Activated CD4-positive, alpha-beta memory T cell treated with anti-CD3 and anti-CD28 coated beads for 36 hours (primary cell): ENCODE measurements at places on chromosomes 6 and 20.

DNA sequence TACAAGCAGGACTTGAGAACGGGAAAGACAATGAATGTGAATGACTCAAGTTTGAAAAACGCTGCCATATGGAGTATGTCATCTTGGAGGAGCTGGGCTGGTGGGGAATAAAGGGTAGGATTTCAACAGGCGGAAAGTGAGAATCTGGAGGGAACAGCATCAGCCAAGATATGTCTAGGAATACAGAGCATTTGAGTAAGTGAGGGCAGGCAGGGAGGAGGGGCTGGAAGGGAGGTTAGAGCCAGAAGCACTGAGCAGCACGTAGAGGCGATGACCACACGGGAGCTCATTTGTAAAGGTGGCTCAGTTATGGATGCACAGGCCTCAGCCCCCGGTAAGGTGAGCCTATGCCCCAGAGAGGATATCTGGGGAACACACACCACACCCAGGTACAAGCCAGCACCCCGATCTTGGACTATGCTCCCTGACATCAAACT, 115.1 kb downstream of the ZMYND8 start:
- DNase-seq: no peak

DNA sequence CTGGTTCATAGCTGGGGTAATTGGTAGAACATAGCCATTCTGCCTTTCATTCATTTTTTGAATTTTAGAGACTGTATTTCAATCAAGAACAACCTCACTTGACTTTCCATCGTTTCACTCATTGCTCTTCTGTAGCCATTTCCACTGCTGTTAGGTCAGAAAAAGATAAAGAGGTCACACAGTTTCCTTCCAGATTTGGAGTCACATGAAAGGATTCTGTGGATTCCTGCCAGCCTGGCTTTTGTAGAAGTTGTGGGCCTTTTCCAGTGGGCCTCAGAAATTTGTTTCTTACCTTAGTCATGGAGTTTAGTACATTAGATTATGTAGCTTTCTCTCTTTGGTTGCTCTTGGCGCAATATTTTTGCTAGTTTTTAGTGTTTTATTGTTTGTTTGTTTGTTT, 157.8 kb downstream of the SASH1 start:
- DNase-seq: no peak

- DNase-seq: no peak
Measured at GRCh38 chr20:55386686-55387085, 618.6 kb downstream of the CBLN4 start.

DNA sequence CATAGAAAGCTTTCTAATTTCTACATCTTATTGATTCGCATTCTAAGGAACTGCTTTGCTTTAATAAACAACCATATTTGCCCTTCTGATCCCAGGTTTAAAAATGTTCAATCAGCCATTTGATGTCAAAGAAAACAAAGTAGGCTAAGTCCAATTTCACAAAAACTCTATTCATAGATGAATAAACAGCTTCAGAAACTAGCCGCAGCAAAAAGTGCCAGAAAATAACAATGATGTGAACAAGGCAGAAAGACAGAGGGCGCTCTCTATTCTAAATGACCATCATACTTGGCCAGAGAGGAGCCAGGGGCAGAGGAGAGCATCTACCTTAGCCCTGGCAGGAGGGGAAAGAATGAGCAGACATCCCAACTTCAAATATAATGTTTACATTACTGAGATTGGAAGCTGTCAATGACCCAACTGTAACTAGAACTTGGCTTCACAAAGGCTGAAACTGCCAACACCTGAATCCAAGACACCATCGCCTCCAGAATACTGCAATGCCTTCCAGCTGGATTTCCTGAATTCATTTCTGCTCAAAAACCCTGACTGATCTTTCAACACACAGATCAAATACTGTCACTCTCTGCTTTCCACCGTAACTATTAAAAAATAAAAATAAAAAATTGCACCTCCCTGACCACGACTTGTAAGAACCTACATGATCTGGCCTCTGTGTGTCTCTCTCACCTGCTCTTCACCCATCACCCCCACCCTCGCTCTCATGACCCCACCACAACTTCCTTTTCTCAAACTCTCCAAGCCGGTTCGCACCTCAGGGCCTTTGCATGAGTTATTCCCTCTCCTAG, 9.5 kb downstream of the CNKSR3 start:
- no peak for DNase-seq

- DNase-seq: no peak
Measured at GRCh38 chr6:161271343-161272030, 2.4 kb downstream of the AGPAT4 start.

DNA sequence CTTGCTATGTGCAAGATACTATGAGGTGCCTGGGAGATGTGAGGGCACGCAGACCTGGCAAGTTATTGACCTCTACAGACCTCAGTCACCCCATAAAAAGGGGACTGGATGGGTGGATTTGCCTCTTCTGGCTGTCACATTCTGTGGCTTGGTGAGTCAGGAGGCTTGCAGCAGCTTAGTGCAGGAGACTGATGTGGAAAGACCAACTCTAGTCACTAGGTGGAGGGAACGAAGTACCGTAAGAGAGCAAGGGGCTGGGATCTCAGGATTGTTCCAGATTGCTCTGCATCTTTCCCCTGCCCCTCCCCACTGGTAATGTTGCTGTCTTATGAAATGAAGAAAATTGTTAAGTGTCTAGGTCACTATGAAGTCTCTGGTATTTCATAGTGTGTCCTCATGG, 3.3 kb downstream of the MAPRE1 start:
- DNase-seq: peak; percentile 48

GRCh38 chr6:142013875-142014495, 118.7 kb upstream of the GJE1 start:
- DNase-seq: no peak

DNA sequence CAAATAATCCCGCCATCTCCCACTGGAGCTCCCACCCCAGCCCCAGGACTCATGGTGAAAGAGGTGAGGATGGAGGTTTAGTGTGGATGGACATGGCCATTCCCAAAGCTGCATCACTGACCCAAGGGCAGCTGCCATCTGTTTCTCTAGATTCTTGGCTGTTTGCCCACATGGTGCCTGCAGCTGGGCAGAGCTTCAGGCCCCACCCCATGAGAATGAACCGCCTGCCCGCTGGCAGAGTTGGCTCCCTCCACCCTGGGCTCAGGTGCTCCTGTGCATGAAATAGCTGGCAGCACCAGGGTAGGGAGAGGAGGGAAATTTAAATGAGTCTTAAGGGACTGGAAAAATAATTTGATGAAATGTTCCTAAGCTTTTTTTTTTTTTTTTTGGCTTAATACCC, 17.4 kb downstream of the SCML4 start:
- DNase-seq: no peak

- no peak for DNase-seq
Measured at GRCh38 chr6:49384904-49385303, 78.1 kb downstream of the MMUT start.

GRCh38 chr20:2364044-2364443, 16.7 kb upstream of the TGM6 start:
- no peak for DNase-seq

DNA sequence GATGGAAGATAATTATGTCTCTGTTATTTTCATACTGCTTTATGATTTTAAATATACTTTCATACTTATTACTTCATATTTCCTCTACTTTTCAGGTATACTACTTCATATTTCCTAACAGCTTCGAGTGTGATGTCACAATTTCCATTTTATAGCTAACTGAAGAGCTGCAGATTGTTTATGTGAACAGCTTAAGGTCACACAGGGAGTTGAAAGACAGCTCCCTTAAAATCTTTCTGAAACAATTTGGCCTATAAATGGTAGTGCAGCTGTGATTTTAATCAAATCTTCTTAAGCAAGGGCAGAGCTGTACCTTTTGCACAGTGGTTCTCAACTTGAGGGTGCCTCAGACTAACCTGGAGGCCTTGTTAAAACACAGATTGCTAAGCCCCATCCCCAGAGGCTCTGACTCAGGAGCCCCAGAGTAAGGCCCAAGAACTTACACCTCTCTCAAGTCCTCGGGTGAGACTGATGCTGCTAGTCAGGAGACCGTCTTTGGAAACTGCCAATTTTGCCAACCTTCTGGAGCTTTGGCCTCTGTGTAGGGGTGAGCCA, 347.0 kb upstream of the HSF2 start:
- no peak for DNase-seq

DNA sequence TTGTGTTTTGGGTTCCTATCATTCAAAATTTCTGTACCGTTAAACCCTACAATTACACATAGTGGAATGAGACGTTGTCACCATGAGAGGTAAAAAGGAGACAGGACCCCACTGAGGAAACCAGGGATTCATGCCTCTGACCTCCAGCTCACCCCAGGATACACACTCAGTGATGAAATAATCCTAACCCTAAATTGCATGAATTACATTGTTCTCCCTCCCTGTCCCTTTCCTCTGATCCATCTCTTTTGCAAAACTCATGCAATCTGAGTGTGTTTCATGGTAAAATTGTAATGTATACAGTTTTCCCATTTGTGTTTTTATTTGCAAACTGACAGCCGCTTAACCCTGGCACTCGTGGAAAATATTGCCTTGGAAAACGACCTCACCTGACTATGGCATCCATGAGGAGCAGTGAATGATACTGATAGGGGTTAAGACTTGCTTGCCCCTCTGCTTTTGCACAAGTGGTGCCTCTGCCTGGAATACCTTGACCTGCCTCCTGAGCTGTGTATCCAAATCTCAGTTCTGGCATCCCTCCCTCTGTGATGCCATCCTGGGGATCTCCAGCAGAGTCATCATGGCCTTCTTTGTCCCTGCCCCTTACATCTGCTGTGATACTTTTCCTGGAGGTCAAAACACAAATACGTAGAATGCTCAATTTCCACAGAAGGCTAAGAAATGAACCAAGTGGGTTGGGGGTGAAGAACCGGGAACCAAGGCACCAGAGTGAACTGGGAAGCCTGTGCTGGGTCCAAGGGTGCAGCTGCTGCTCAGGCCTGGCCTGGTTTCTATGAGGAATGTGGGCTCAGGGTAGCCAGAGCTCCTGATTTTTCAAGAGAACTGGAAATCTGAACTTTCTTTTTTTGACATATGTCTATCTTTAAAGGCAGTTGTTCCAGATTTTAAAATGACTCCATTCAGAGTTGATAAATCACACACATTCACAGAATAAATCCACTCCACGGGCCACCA, 211.6 kb upstream of the ZNF217 start:
- DNase-seq: no peak

DNA sequence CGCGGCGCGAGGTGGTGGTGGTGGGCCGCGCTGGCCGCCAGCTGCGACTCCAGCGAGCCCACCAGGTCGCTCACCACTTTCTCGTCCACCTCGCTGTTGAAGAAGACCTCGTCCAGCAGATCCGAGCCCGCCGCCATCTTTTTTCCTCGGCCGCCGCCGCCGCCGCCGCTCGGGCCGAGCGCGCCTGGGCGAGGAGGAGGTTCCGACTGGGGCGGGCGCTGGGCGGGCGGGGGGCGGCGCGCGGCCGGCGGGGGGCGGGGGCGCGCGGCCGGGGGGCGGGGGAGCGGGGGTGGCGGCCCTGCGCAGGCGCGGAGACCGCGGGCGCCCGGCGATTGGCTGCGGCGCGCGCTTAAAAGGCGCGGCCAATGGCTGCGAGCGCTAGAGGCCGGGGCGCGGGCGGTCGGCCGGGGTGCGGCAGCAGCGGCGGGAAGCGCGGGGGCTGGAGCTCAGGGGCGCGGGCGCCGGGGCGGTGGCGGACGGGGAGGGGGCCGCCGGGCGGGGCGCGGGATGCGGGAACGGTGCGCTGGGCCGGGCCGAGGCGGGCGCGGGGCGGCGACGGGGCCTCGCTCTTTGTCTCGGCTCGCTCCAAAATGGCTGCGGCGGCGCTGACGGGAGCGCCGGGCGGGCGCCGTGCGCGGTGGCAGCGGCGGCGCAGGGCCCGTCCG, at the start of gene TAF4:
TAF4 (minus strand) TSS at position 208 of the 665 bp plus-strand sequence; CDS start at position 137, 71 bp downstream.
- DNase-seq: peak; percentile 83

DNA sequence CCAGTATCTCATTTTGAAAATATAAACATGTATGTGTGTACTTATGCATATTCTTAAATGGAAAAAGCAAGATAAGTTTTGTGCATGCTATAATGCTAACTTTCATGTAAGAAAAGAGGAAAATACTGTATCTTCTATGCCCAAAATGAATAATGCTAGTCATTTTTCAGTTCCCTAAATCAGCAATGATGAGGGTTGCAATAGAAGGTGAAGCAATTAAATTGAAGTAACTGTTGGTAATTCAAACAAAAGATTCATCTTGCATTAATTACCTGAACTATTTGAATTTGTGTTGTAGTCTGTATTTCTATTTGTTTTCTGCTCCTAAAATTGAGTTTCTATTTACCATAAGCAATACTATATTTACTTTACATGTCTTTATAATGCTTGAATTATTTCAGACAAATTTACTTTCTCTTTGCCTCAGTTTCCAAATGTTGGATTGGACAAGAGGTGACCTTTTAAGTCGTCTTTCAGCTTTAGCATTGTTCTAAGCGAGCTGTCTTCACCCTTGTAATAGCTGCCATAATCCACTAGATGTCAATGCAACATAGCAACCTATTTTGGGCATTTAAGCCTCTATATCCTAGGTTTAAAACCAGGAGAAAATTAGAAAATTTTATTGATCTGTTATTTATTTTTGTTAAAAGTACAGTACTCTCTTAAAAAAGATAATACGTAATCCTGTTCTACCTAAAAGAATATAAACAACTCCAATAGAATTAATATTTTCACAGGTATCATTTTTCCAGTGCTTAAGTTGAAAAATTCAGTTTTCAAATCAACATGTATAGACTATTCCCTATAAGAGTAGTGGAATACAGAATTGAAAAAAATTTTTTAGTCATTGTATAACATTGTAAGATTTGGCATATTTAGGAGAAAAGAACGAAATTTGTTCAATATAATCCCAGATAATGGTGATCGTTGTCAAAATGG, 52.3 kb upstream of the IFNGR1 start:
- DNase-seq: no peak

DNA sequence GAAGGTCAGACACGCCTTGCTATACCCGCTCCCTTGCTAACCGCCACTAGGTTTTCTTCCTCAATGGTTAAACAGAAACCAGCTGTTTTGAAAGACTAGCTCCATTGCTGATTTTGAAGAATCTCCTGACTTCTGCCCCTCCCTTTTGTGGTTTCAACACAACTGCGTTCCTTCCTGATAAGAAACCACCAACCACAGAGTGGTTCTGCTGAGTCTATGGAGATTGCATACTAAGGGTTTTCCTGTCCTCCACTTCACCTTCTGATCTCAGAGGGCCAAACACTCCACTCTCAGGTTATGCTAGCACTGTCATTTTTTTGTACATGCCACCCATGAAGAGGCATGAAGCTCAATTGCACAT, 207.9 kb downstream of the MYLK4 start:
- peak; percentile 54 for DNase-seq

DNA sequence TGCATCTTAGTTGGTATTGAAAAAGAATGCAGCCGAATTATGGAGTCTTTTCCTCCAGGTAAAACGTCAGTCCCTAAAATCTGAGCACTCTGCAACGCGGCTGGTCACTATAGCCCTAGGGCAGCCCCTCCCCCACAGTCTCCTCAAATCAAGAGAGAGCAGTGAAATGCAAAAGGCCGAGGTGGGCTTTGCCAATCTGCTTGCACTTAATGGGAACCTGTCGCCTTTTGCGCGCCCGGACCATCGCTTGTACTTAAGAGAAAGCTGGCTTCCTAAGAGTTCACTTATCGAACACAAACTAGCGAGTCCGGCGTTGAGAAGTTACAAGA, 447 bp downstream of the MCM3 start:
- DNase-seq: peak; percentile 54

GRCh38 chr6:167797011-167797471, 29.7 kb upstream of the AFDN start:
- DNase-seq: no peak

GRCh38 chr6:19986691-19987438, 149.7 kb downstream of the ID4 start:
- no peak for DNase-seq
